ENCODE measurements at places on chromosomes 3 and 15.

DNA sequence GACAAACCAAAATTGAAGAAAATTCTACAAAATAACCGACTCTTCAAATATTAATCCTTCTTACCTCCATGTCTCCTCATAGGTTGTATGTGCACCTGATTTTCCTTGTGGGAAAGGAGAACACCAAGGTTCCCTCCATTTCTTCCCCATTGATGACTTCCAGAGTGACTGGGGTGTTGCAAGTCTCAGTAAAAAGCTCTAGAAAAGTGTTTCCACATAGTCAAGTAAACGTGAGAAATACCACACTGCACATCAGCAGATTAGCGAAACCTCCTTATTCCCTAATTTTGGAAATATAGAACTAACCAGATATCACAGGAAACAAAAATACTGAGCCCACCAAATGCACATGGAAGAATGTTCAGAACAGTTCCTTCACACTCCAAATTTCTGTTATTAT lies 4.9 kb upstream of the RPN1 start:
- DNase-seq, result no peak

GRCh38 chr3:72789786-72790185 lies 58.5 kb downstream of the SHQ1 start:
- no peak for DNase-seq

DNA sequence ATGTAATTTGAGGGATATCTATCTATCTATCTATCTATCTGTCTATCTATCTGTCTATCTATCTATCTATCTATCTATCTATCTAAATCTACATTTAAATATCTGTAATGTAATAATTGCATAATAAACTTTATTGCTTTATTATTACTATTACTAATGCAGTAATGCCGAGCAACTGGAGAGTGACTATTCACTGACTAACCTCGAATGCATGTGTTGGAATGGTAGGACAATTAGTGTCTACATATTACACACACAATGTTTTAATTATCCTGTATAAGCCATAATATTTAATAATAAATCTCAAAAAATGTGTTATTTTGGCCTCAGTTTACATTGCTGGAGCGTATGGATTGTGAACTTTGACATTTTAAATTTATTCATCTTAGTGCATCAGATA lies 25.2 kb upstream of the CNTN3 start:
- no peak for DNase-seq

DNA sequence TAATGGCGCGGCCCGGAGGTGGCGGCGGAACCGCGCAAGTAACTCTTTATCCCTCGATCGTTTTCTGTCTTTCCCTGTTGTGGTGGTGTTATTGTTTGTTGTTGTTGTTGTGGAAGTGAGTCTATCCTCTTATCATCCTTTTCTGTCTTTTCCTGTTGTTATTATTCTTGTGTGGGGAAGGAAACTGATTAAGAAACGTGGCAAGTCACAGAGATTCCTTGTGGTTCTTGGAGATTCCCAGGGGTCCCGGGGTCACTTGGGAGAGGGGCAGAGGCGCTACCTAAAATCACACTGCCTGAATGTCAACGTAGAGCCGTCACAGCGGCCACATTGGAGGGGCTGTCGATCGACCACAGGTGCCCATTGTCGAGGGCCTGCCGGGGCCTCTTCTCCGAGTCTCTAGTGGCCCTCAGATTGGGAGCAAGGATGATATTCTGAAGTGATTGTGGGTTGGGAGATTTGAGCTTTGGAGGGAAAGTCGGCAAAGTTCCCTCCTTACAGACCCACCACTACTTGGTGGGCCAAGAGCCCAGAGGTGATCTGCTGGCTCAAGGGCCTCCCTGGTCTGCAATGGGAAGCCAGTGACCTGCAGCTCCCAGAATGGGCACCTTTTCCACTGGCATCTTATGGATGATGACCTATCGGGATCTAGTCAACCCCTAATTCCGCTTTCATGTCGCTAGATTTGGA lies 790 bp downstream of the PARP14 start:
- no peak for DNase-seq

- DNase-seq, result no peak
These were observed 1.0 kb downstream of the TMCC1 start for GRCh38 chr3:129892486-129892856.

DNA sequence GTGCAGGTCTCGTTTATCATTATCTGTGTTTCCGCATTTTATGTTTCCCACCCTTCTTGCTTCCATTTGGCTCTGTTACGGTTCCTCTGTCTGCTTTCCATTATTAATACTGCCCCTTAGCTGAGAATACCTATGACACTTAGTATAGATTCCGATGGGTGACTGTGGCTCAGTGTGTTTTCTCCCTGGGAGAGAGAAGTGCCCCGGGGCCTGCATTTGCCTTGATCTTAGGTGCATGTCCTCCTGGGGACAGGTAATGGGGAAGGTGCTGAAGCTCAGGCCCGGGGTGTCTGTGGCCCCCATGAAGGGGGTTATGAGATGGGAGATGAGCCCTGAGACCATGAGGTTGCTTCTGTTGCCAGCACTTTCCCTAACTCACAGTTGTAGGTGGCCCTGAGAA lies 43.4 kb upstream of the PCSK6 start:
- DNase-seq, result no peak

GRCh38 chr3:30913176-30913575 lies 18.7 kb upstream of the GADL1 start:
- no peak for DNase-seq

DNA sequence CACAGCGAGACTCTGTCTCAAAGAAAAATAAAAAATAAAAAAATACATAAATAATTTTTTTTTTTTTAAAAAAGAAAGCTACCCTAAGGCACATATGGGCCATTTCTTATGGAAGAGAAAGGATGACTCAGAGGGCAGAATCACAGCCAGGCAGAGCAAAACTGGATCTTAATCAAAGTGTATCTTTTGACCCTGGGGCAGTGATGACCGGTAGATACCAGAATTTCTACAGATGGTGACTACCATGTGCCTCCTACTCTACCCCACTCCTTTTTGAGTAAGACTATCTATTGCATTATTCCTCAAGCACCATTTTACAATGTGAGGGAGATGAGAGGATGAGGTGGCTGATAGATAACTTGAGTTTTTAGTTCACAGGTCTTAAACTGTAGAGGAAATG lies 26.0 kb downstream of the TARS3 start:
- DNase-seq, result no peak

DNA sequence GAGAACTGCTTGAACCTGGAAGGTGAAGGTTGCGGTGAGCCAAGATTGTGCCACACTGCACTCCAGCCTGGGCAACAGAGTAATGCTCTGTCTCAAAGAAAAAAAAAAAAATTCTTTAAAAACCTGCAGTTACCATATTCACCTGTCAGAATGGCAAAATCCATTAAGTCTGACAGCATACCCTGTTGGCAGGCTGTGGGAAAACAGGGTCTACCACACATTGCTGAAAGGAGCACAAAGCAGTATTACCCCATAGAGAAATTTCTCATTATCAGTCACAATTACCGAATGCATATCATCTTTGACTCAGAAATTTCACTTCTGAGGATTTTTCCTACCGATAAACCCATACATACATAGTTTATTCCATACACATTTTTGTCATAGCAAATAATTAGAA lies 264.1 kb upstream of the SLCO3A1 start:
- DNase-seq, result no peak

- no peak for DNase-seq
These were observed 40.2 kb downstream of the SUCLG2 start for GRCh38 chr3:67614195-67614594.

GRCh38 chr3:37527361-37527760 lies 334.3 kb upstream of the CTDSPL start:
- DNase-seq, result no peak

GRCh38 chr3:155891321-155891720 lies 20.9 kb downstream of the GMPS start:
- DNase-seq, result no peak

Data from Kasumi-1 (cell line).